NCI-H524 (cell line): ENCODE measurements at places on chromosomes 4 and X.

DNA sequence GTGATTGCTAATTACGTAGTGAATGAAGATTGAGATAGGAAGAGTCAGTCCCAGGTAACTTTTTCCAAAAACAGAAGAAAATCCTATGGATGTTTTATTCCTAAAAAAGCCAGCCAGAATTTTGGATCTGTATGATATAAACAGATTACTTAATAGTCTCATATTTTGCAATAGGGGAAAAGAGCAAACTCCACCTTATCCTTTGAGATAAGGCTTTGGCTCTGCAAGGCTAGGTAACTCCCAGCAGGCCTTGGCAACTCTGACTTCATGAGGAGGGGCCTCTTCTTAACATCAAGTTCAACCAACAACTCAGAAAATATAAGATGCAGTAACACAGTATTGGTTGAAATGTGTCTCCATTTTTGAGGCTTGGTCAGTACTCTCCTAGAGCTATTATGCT is 98.7 kb upstream of the SLC4A4 start:
- DNase-seq = no peak

GRCh38 chrX:153649178-153649914 is 2.3 kb downstream of the DUSP9 start:
- DNase-seq = peak; percentile 42

- DNase-seq = no peak
Measured at GRCh38 chr4:54099287-54099747, 646 bp upstream of the GSX2 start.

GRCh38 chr4:101356928-101357327 is 9.6 kb upstream of the PPP3CA start:
- no peak for DNase-seq

GRCh38 chr4:76753814-76754213 is 144.1 kb downstream of the SOWAHB start:
- no peak for DNase-seq

- DNase-seq = peak; percentile 84
Measured at GRCh38 chrX:115427861-115428410, 133.0 kb upstream of the PLS3 start.

- DNase-seq = no peak
Measured at GRCh38 chr4:1172228-1172851, at the start of gene SPON2. Gene SPON2 (minus strand): TSS chr4:1172583.

GRCh38 chrX:114272096-114272686 is 311.7 kb upstream of the HTR2C start:
- DNase-seq = no peak

- no peak for DNase-seq
Measured at GRCh38 chr4:142467088-142467487, 379.0 kb downstream of the INPP4B start.

DNA sequence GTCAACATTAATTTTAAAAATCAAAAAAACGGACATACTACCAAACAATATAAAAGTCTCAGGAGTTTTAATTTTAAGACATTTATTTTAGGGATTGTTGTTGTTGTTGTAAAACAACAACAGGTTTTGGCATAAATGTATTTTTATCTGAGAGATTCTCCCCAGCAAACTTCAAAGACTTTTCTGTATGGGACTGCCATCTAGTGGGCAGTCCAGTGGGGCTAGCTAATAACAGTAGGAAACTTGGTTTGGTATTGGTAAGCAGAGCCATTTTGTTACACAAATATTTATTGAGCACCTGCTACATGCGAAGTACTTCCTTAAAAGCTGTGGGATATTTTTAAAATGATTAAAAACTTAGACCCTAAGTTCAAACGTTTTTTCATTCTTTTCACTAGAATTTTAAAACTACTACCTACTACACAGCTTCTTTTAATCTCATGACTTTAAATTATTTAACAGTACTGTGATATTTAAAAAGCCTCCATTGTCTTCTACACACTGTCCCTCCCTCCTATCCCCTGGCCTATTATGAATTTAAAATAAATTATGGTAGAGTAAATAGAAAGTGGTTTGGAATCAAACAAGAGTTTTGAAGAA is 1028.4 kb upstream of the INTU start:
- peak; percentile 21 for DNase-seq

DNA sequence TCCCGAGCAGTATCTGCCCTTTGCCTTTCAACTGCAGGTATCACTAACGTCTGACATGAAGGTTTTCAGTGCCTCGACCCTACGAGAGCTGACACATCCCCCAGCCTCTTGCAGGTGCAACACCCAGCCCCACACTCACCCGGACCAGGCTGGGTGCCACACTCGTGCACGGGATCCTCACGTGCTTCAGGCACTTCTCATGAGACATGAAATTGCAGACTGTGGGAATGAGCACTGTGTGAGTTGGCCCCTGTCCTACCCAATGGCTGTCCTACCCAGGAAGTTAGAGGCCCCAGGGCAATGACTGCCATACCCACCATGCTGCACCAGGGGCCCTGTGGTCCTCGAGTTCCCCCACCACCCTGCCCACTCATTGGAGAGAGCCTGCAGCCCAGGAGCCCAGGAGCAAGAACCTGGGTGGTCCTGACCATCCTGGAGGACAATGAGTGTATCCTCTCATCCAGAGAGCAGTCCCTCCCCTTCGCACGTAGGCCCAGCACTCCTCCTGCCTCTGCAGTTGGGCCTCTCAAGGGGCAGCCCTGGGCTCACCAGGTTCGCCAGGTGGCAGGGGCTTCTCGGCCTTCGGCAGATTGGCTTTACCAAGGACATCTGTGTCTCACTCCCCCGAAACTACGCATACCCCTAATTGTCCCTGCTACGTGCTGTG is 2.4 kb downstream of the DGKQ start:
- DNase-seq = no peak

GRCh38 chr4:56247646-56248045 is 139.6 kb downstream of the AASDH start:
- DNase-seq = no peak

GRCh38 chr4:15018361-15018760 is 16.1 kb downstream of the CPEB2 start:
- no peak for DNase-seq

DNA sequence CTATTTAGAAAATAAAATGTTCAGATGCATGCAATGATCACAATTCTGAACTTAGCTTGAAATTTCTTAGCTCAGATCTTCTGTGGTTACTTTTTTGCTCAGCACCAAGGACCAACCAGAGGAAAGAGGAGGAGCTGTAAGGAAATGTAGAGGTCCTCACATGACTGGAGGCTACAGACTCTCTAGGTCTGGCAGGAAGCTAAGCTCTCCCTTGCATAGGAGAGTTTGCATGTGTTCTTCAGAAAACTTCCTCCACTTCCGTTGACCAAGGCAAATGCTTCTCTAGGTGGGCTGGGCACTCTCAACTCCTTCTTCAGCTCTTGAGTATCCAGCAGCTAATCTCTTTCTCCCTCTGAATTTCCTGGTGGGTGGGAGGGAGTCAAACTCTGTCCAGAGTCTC is 119.6 kb downstream of the BTC start:
- DNase-seq = no peak

- no peak for DNase-seq
Measured at GRCh38 chr4:10673817-10674369, 10.7 kb downstream of the CLNK start.

DNA sequence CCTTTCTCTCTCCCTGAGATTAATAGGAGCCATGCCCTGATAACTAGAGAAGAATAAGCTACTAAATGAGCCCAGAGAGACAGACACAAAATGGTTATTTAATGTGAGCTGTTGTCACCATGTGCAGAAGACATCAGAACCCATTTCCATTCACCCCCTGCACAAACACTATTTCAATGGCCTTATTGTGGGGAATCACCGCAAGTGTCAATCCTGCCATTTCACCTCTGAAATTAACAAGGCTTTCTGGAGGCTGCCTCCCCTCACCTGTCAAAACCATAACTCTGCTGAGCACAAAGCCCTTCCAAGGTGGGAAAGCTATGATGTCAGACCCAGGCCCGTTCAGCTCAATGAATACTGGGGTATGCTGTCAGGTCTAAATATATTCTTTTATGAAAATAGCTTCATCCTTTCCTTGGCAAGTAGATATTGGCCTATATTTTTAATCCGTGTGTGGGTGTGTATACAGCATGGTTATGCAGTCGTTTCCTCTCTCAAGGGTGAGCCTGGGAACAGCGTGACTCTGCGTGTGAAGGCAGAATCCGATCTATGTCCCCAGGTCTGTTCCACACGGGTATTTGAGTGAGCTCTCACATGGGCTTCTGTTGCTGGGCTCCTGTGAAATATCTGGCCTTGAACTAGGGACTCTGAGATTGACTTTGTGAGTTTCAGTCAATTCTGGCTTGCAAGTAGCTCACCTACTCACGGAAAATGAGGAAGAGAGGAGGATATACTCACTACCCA is 266.3 kb downstream of the FBXW7 start:
- DNase-seq = no peak

DNA sequence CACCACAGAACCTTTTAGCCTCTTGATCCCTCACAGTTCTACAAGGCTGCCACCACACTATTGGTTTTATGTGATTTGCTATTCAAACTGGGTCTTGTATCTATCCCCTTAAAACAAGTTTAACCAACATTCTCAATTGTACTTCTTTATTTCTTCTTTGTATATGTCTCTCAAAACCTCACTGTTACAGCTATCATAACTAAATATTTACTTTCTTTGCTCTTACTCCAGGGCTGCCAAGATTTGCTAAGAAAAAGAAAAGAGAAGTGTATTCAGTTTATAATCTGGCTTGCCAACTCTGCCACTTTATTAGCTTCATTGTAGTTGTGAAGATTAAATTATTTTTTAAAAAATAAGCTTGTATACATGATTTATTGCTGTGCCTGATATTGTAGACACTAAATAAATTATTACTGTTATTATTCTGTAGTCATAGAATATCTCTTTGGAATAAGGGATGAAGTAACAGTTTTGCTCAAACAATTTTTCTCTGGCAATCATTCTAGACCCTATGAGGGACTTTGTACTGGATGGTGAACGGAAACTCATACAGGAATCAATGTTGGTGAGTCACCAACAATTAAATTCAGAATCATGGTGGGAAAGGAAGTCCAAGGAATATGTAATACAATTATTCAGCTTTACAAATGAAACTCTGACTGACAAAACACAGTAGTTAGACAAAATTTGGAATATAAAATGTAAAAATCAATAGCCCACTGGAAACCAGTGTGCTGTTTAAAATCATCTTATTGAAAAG is 127.1 kb upstream of the DCAF8L1 start:
- DNase-seq = no peak

- DNase-seq = no peak
Measured at GRCh38 chr4:186149872-186150271, 41.5 kb upstream of the CYP4V2 start.

- DNase-seq = no peak
Measured at GRCh38 chr4:140046543-140046942, 107.4 kb downstream of the MAML3 start.

DNA sequence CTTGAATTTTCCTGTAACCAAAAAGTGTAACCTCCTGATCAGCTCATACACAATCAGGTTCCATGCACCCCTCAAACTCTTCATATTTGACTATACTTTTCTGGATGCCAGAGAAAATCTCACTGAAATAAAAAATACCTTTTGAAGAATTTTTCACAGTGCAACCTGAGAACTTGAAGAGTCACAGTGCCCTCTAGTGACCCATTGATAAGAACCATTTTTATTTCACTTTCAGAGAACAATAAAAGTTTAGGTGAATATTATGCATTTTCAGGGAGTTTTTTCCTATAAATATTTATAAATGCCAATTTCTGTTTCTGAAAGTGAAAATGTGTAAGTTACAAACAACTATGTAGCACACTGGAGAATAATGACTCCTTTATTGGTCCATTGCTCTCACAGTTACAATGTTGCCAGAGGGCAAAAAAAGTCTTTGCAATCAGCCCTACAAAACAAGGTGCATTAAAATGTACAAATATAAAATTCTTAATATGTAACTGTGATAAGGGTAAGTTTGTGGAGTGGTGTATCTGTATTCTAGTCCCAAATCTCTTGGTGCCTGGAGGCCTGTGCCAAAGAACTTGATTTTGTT is 153.6 kb upstream of the INTU start:
- DNase-seq = no peak

- no peak for DNase-seq
Measured at GRCh38 chr4:143514901-143515300, 1.4 kb downstream of the SMARCA5 start.

GRCh38 chr4:95044324-95044837 is 286.6 kb downstream of the BMPR1B start:
- DNase-seq = no peak

GRCh38 chr4:150363721-150364688 is 217.9 kb upstream of the MAB21L2 start:
- peak; percentile 57 for DNase-seq

GRCh38 chrX:151708821-151709220 is 7.0 kb upstream of the FATE1 start:
- no peak for DNase-seq
